Effector CD4-positive, alpha-beta T cell (primary cell): ENCODE measurements at places on chromosomes 6 and 20.

- no peak for DNase-seq
Observed at GRCh38 chr6:131390322-131390721, 182.7 kb upstream of the ARG1 start.

DNA sequence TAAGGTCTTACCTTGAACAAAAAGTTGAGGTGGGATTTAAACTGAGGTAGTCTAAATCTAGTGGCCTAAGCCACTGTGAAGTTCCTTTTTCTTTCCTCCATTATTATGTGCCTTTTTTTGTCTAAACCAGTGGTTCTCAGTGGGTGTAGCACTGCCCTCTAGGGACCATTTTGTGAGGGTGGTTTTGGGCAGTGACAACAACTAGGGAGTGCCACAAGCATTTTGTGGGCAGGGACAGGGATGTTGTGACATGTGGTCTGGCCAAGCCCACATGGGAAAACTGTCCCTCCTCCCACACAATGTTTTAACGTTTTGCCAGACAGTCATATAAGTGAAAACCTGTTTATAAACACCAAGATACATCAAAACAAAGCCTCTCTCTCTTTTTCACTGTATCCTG is 899.4 kb upstream of the FLRT3 start:
- no peak for DNase-seq

DNA sequence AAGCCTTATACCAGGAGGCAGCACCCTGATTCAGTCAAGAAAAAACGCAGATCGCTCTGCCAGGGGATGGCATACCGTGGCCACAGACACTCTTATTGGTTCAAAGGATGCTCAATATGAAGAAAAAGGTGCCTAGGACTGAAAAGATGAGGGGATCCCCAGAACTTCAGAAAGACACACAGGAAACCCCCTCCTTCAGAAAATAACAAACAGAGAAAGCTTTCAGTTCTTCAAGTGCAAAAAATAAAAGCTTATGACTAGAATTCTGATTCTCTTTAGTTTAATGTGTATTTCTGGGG is 17.7 kb upstream of the MYB start:
- DNase-seq = peak; percentile 39

- no peak for DNase-seq
Observed at GRCh38 chr6:100475554-100476320, 11.0 kb upstream of the SIM1 start.

DNA sequence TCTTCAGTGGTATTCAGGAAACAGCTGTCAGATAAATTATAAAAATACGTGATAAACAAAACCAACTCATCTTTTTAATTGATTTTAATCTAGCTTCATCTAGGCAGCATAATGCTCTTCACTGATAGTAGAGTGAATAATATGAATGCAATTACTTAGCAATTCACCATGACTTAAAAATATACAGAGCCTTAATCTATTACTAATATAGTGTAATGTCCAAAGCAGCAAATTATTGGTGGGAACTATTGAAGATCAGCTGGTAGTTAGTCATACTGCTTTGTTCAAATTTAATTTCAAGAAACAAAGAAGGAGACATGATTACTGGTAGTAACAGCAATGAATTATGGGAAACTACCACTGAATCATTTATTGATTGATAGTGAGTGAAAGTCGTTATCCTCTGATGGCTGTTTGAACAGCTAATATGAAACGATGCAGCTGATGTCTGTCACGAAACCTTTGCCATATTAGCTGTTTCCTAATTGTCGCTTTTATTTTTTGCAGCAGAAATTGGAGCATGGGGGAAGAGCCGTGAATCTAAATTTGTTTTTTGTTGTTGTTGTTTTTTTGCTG is 99.2 kb downstream of the NKAIN2 start:
- no peak for DNase-seq

- DNase-seq = no peak
Observed at GRCh38 chr20:46550461-46550860, at the start of gene OCSTAMP. TSS of gene OCSTAMP (minus strand) at chr20:46550654. CDS start at chr20:46550560, 94 bp downstream.
